ENCODE measurements at places on chromosomes 1 and 21.

DNA sequence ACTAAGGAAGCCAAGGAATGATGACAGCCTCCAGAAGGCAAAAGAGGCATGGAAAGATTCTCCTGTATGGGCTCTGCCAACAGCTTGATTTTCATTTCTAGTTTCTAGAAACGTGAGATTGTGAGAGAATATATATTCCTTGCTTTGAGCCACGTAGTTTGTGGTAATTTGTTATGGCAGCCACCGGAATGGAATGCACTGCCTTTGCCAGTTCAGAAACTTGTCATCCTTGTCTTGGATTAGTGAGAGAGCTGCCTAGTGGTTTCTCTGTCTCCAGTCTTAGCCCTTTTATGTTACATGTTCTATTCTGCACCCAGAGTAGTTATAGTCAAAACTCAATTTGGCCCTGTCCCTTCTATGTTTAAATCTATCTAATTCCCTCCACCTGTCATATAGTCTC, 216.0 kb upstream of the PTGFR start:
- DNase-seq = peak; percentile 53

- no peak for DNase-seq
These were observed 72.2 kb upstream of the GADD45A start for GRCh38 chr1:67612788-67613241.

DNA sequence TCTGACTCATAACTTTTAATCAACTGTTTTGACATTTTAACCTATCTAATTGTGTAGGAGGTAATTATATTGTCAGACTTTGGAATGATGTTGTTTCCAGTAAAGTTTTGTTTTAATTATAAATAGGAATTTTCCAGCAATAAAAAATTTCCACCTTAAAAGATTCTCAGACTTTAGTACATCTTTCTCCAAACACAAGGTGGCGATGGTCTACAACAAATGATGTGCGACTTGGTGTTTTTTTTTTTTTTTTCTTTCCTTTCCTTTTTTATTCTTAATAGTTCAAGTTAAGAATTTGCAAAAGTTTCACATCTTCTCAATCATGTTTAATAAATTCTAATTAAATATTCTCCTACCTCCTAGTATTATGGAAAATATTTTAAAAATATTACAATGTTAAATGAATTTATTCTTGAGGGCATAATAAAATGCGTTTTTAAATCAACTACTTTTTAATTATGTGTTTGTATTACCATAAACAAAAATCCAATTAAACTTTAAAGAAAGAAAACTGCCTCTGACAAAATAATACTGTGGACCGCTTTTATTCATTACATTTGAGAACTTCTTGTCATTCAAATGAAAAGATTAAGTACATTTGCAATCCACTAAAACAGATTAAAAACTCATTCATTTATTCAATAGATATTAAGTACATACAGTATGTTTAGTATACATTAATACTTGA, 4.4 kb upstream of the ADAMTS1 start:
- peak; percentile 37 for DNase-seq

DNA sequence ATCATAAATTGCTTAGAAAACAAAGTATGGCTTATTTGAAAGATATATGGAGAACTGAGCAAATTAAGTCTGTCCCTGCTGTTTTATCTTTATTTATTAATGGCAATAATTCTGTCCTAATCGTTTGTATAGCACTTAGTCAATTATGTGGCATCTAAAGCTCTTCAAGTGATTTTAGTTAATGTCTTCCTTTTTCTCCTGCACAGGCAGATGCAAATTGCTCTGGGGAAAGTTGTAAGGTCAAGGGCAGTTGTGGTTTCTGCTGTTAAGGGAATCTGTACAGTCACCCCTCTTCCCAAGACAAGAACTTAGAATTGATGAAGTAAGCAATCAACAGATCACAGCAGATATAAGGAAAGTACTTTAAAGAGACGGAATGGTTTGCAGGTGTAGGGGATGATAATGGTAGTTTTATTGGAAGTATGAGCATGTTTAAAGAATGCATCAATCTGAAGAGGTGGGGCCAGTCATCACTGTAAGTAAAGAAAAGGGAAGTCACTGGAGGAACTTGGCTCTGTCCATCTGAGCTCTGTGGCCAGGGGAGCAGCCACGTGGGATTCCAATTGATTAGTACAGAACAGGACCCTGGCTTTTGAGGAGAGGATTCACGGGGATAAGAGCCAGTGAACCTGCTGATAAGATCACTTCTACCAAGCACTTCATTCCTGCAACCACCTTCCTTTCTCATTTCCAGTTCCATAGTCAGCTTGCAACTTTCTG, 116.0 kb upstream of the KCNJ6 start:
- no peak for DNase-seq

- no peak for DNase-seq
These were observed 23.2 kb upstream of the SPATA6 start for GRCh38 chr1:48495166-48495565.

DNA sequence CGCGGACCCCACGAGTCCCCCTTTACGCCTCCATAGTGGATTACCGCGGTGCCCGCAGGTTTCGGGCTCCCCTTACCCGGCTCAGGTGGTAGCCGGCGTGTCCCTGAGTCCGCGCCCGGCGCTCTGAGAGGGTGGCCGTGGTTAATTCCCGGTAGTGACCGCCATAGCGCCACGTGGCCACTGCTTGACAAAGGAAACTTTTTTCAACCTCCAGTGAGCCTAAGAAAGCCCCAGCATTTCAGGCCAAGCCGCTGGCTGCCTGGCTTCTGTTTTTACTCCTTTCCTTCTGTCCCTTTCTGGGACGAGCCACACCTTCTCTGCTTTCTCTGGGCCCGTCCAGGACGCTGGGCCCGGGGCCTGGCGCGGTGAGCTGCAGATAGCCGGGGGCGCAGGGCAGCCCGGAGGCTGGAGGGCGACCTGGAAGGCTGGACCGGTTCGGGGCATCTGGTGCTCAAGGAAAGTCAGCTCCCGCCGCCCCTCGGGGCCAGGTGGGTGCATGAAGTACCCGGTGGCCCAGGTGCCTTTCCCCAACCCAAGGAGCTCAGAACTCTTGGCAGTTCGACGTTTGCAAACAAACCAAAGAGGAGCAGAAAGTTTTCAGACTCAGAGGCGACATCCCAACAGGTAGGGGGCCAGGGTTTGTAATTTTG, 540 bp upstream of the C1orf198 start:
- no peak for DNase-seq

GRCh38 chr1:117623698-117624097, 17.9 kb downstream of the TENT5C start:
- DNase-seq = no peak

DNA sequence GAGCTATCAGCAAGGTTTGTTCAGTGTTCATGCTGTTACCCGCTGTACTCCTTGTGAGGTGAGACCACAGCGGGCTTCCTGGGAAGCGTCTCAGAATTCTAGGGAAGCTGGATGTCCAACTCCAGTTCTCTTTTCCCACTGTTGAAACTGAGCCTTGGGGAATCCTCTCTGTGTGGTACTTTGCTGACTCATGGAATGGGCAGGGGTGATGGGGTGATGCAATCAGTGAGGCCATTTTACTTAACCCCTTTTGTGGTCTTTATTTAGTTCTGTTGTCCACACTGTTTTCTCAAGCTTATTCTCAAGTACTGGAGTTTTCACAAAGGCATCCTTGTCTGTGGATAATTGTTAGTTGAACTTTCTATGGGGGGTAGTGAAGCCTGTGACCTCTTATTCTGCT, 42.6 kb downstream of the ACKR1 start:
- DNase-seq = no peak

DNA sequence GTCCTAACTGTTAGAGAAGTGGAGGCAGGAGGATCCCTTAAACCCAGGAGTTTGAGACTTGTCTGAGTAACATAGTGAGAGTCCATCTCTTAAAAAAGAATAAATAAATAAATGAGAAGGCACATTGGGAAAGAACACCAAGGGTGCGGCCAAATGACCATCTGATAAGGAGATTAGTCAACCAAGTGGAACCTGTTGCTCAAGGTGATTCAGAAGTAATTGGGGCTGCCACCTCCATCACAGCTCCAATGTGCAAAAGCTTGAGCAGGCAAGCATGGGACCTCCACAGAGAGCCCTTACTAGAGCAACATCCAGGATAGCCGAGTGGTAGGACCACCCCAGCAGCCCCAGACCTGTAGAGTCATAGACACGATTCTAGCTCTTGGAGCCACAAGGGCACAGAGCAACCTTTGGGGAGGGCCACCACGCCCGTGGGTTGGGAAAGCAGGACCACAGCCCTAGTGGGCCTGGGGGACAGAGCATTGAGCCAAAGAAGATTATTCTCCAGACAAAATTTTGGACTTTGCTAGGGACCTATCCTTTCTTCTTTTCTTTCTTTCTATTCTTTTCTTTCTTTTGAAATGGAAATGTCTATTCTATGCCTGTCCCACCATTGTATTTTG, 40.9 kb downstream of the KCNK1 start:
- no peak for DNase-seq

DNA sequence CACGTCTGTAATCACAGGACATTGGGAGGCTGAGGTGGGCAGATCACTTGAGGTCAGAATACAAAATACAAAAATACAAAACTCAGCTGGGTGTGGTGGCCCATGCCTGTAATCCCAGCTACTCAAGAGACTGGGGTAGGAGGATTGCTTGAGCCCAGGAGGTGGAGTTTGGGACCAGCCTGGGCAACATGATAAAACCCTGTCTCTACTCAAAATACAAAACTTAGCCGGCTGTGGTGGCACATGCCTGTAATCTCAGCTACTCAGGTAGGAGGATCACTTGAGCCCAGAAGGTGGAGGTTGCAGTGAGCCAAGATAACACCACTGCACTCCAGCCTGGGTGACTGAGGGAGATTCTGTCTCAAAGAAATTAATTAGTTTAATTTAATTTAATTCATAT, 6.5 kb upstream of the ITLN1 start:
- DNase-seq = no peak

- DNase-seq = no peak
These were observed 117.9 kb downstream of the MATN1 start for GRCh38 chr1:30605441-30605920.

DNA sequence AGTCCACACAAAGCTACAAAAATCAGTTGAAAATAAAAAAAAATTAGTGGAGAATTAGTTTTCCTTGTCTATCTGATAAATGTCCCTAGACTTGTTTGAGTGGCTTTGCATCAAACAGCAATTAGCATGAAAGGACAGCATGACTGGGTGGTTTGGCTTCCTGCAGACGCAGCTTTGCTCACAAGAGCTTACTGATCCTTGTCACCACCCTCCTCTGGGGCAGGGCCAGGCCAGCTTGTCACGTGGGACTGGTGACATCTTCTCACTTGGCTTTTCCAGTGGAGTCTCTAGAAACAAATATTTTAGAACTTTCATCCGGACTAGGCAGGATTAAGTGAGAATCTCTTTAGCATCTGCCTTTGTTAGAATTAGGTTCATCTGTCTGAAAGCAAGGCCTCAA, 76.0 kb upstream of the OLIG2 start:
- no peak for DNase-seq

GRCh38 chr21:14487490-14488432, 58.4 kb downstream of the SAMSN1 start:
- no peak for DNase-seq

GRCh38 chr1:155247667-155248553, 7.4 kb downstream of the ENTREP3 start:
- DNase-seq = no peak

DNA sequence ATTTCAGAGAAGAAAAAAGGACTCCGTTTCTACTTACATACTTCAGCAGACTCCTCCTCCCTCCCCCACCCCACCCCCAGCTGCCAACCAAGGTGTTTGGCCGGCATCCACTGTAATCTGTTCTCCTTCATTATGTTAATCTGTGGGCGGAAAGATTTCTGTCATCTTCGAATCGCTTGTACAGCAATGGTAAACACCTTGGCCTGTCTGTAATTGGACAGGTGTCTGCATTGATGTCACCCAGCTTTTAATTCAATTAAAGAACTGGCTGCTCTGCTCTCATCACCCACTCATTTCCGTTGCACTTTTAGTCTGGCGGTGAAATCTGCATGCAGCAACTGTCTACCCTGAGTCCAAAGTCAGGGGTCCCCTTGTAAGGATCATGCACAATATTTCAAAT, 368.6 kb downstream of the USH2A start:
- DNase-seq = no peak

DNA sequence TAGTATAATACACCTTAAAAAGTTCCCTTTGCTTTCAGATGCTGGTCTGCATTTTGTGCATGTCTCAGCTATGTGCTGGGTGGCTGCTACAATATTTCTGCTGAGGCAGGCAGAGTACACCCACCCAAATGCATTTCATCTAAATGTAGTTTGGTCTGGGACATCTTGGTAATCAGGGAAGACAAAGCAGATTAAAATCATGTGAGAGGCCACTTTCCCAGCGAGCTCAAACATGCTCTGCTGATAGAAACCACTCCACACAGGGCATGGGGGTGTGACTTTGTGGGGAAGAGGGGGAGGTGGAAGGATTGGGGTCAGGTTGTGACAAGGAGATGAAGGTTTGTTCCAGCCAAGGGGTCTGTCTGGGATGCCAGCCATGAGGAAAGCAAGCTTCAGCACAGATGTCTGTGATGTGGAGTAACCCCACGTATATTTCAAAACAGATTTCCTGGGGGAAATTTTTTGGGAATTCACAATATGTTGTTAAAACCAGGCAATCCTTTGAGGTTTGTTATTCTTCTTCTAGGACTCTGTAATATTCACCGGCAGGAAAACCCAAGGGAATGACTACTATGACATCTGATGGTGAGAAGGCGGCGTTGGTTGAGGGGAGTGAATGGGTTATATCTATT, 255.1 kb upstream of the FGGY start:
- no peak for DNase-seq

GRCh38 chr1:243686159-243686558, 163.9 kb downstream of the AKT3 start:
- no peak for DNase-seq

- DNase-seq = peak; percentile 20
These were observed 32.5 kb downstream of the XKR8 start for GRCh38 chr1:27992276-27992675.

- no peak for DNase-seq
These were observed 4.2 kb downstream of the OR2T1 start for GRCh38 chr1:248406721-248407692.

GRCh38 chr1:47334765-47335435, 1.3 kb downstream of the CMPK1 start:
- DNase-seq = no peak

DNA sequence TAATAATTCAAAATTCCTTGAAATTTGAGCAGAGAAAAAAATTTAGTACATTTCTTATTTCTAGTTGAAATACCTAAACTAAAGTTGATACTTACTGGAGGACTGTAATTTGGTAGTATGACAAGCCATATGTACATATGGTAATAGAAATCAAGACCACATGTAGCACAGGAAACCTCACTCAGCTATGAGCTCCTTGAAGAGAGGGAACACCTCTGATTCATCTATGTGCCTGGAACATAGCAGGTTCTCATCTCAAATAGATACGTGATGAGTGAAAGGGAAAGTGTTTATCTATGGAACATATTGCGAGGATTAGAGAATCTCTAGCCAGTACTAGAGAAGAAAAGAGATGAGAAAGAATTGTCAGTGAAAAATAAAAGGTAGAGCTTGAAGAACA, 47.9 kb upstream of the GNG4 start:
- no peak for DNase-seq

- DNase-seq = peak; percentile 78
These were observed 11.8 kb downstream of the NHLH2 start for GRCh38 chr1:115829023-115829674.
